Cortex of kidney (tissue), 1 donor: ENCODE measurements at places on chromosomes 12 and 14.

GRCh38 chr12:2402073-2402579 is 349.3 kb downstream of the CACNA1C start:
- no peak for DNase-seq

DNA sequence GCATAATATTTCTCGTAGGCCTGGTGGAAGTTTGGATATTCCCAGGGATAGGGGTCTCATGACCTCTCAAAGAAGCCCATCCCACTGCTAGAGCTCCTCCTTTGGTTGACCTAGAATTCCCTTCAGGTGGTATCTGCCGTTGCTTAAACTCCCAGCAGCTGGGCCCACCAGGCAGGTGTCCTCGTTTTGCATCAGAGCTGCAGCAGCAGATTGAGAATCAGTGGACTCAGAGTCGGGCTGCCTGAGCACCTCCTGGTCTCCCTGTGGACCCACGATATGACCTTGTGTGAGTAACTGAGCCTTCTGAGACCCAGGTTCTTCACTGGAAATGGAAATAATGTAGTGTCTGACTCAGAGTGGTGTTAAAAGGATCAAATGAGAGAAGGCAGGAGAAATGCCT is 132.7 kb downstream of the PAPOLA start:
- no peak for DNase-seq

DNA sequence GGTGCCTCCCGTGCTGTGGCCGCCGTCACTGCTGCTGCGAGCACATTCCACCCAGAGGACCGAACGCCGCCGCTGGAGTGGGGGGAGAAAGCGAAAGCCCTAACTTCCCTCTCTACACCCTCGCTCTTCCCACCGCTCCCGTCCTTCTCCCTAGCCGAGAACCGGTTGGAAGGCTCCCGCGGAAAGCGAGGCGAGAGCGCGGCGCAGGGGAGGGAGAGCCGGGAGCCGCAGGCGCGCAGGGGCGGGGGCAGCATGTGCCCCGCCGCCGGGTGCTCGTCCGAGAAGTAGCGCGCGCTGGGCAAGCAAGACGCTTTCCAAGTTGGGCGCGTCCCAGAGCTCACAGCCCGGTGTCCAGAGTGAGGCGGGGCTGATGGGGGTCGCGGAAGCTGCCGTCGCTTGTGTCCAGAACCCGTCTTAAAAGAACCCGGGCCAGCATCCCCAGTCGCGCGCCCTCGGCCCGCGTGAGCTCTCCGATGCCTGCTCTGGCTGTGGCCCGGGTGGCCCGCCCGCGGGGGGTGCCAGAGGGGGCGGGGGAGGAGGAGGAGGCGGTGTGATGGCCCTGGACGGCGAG is at the start of gene TRHDE:
Gene TRHDE (plus strand): TSS at position 280 of the 571 bp plus-strand sequence. CDS start 274 bp downstream, at position 554.
- DNase-seq, result no peak

DNA sequence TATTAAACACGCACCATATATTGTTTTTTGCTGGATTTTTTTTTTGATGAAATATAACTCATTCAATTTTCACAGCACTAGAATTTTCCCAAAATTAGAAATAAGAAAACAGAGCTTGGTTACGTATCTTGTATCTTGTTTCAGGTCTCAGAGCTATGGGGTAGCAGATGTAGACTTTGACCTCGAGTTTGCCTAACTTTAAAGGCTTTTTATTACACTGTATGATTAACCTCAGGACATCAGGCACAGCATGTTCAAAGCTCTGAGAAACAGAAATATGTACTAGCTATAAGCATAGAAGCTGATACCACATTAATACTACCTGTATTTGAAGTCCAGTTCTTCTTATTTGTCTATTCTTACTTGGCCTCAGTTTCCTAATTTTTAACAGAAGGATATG is 171.9 kb upstream of the KITLG start:
- no peak for DNase-seq

GRCh38 chr12:101680647-101681046 is 16.8 kb upstream of the CHPT1 start:
- DNase-seq, result no peak

GRCh38 chr12:31804185-31804504 is 75.3 kb upstream of the AMN1 start:
- no peak for DNase-seq

GRCh38 chr12:2833327-2833726 is 1.5 kb downstream of the NRIP2 start:
- DNase-seq, result no peak

DNA sequence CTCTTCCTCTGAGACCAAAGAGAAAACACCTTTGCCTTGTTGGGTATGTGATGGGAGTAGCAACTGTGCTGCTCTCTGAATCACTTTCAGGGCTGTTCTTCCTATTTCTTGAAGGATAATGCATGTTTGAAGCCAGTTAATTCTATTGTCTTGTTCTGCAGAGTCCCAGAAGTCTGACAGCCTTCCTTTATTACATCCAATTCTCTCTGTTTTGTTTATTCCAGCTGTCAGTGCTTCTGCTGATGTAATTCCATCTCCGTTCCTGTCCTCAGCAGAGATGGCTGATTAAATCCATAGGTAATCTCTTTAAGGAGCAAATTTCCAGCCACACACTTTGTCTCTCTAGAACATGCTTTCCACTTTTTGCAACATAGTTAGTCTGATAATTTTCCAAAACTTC is 59.7 kb downstream of the MGAT4C start:
- no peak for DNase-seq

DNA sequence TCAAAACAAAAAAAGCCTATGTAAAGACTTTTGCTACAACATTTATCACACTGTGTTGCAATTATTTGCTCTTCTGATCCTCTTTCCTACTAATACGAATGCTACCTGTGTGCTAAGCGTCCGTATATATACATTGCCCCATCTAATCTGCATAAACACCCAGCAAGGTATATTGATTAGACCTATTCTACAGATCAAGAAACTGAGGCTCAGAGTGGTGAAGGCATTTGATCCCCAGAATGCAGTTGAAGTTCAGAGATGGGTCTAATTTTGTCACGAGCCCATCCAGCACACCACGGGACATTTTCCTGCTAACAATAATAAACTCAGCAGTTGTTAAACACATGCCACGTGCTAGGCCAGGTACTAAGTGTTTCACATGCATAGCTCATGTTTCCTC is 25.1 kb upstream of the CORO1C start:
- no peak for DNase-seq

GRCh38 chr14:68564191-68564825 is 228.6 kb downstream of the ZFP36L1 start:
- no peak for DNase-seq

GRCh38 chr12:12883369-12884001 is 7.9 kb upstream of the GPRC5A start:
- no peak for DNase-seq

- no peak for DNase-seq
These were observed 237.2 kb upstream of the DCN start for GRCh38 chr12:91419809-91420208.

- DNase-seq, result no peak
These were observed 87.3 kb upstream of the DIO3 start for GRCh38 chr14:101473795-101474562.

- no peak for DNase-seq
These were observed 100.5 kb upstream of the STXBP6 start for GRCh38 chr14:25150401-25150800.

GRCh38 chr14:42470427-42470719 is 863.7 kb downstream of the LRFN5 start:
- DNase-seq, result no peak

GRCh38 chr14:67950386-67950785 is 130.8 kb downstream of the RAD51B start:
- no peak for DNase-seq

- no peak for DNase-seq
These were observed 8.2 kb downstream of the KRT84 start for GRCh38 chr12:52377266-52377665.

DNA sequence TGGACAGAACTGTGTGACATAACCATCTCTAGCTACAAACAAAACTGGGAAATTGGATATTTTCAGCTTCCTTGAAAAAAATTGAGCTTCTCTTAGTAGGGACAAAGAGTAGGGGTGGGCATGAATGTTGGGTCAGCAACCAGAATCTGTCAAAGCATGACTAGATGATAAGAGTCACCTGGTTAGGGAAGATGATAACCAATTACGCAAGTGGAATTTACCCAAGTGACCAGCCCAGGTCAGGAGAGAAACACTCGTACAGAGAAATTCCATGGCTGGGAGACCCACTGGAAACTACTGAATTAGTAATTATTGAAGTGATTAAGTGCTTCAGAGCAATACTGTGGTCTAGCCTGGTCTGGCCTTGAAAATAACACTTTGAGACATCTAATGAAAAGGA is 36.3 kb upstream of the C12orf75 start:
- DNase-seq, result no peak

DNA sequence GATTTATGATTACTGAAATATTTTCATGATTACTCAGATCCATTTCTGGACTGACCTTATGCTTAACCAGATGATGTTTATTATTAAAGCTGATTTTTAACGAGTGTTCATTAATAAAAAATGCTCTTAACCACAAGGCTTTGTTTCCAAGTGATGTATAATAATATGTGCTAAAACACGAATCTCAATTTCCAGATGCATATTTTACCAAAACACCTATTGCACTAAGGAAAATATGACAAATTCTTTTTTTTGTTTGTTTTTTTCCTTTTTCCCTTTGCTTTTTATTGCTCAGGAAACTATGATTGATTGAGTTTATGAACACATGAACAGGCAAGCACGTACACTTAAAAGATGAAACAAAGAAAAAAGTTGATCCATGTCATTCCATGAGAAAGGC is 16.9 kb upstream of the DUSP6 start:
- DNase-seq, result no peak

DNA sequence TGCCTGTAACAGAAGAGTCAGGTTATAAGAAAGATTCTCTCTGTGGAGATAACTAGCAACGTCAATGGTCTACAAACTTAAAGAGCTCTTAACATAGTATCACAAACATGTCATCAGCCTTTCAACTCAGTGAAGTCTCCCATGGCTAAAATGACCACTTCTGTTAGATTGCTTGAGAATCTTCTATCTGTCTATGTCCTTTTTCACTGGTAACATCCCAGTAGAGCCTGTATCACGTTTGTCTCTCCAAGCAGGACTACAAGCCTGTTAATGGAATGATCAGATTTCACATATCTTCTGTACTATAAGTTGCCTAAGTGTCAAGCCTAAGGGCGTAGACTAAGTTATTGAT is 50.7 kb downstream of the SLC2A13 start:
- no peak for DNase-seq

- DNase-seq, result no peak
These were observed 479.7 kb downstream of the AACS start for GRCh38 chr12:125544960-125545359.

DNA sequence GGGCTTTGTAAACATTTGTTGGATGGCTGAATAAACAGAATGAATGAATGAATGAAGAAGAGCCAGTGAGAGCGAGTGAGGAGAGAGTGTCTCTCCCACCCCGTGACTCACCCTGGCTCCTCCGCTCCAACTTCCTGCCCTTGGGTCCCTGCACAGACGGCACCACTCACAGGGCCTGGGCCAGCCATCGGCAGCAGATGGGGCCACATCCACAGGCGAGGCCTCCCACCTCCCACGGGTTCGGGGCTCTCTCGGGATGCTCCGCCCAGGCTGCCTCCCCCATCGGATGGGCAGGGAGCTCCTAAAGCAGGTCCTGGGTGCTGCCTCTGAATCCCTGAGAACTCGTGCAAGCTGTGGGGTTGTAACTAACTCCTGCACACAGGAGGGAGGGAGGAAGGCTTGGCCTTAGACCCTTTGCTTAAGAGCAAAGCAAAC is 41.3 kb downstream of the CCNK start:
- no peak for DNase-seq

GRCh38 chr12:5459051-5459782 is 27.3 kb downstream of the NTF3 start:
- DNase-seq, result no peak

DNA sequence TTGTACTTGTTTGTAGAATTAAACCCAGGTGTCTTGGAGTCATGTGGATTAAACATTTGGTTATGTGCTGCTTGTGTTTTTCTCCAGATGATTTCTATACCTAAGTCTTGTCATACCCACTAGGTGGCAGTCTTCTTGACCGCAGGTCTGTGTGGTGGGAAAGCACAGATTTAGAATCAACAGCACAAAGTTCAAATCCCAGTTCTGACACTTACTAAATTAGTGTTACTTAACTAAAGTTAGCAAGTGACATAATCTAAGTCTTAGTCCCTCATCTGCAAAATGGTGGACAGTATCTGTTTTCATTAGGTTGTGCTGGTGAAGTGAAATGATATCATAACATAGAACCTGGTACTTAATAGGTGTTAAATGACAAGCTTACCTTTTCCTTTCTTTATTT is 151.0 kb upstream of the ARHGAP5 start:
- no peak for DNase-seq

DNA sequence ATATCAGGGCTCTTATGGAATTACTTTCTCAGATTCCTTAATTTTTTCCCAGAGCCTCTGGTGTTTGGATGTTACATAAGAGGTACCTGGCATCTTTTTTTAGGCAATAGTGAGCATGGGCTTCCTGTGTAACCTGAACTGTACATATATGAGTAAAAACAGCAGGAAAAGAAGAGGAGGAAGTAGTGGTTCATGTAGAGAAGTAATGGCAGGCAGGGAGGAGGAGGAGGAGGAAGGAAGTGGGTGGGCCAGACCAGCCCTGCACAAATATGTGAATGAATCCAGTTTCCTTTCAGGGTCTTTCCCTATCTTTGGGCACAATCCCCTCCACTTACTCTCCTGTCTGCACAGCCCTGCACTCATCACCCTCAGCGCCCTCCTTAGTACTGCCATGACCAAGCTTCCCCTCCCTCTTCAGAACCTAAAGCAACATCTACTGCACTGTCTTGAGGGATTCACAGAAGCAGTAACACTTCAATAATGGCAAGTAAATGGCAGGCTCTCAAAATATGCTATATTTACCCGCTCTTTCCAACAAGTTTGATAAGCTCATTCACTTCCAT is 40.9 kb upstream of the GSG1 start:
- no peak for DNase-seq

- no peak for DNase-seq
These were observed at the start of gene NELL2 for GRCh38 chr12:44875954-44876543. NELL2 (minus strand) TSS chr12:44876315; CDS start chr12:44875869, 446 bp downstream.

DNA sequence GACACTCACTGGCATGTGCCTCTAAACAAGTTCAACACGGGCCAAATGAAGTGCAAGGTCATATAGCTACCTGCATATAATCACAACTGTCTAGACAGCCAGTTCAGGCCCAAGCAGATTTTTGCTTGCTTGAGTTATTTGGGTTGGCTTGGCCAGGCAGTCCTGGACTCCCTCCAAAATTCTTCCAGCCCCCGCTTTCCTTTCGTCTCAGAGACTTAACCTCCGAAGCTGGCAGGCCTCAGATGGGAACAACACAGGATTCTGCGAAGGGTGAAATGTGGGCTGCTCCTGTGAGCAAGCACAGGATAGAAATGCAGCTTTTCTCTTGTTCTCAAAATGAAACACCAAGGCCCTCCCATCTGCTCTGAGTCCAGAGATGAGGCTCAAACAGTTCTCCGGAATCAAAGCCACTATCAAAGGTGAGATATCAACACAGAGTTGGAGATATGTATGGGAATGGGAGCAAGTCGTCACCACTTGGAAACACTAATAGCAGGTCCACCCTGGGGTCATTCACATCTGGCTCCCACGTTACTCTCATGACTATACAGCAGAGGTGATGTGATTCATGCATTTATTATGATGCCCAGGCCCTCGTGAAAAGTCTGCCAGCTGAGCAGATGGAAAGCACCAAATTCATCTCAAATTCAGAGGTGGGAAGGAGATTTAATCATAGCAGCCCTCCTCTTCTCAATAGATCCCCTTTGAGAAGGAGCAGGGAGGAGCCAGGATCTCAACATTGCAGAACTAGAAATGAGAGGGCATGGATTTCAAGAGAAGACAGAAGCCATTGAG is 389.8 kb downstream of the NUAK1 start:
- no peak for DNase-seq

- no peak for DNase-seq
These were observed 525 bp upstream of the GPR68 start for GRCh38 chr14:91245029-91245428.

- peak; percentile 57 for DNase-seq
These were observed 594 bp upstream of the CEP170B start for GRCh38 chr14:104864267-104865080.
